Stimulated activated CD8-positive, alpha-beta memory T cell treated with anti-CD3 and anti-CD28 coated beads, Interleukin-4, amount 100 ng/mL, for 1 hour (primary cell): ENCODE measurements at places on chromosomes 7 and 10.

GRCh38 chr10:4835494-4835918 lies 9.5 kb downstream of the AKR1E2 start:
- DNase-seq: no peak

DNA sequence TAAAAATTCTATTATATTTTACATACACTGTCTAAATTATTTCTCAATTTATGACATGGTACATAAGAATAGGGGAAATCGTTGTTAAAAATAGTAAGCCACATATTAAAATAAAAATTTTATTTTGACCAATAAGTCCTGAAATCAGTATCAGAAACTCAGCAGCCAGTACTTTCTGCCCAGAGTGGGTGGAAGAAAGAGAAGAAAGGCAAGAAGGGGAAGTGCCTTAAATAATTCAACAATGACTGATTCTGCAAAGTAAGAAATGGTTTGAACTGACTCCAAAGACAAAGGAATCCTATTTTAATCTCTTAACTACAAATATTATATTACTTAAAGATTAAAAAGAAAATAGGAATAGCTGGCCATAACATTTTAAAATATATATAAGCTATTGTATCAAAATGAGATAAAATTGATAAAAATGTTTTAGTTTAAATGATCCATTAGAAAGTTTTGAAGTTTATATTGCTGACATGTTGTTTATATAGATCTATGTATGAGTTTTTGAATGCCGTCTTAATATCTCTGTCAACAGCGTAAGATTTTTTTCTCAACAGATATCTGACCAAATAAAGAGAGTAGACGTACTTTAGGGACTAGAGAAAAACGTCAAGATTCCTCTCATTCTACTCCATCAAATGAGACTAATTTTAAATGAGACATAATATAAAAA lies 30.2 kb upstream of the NRCAM start:
- DNase-seq: no peak

DNA sequence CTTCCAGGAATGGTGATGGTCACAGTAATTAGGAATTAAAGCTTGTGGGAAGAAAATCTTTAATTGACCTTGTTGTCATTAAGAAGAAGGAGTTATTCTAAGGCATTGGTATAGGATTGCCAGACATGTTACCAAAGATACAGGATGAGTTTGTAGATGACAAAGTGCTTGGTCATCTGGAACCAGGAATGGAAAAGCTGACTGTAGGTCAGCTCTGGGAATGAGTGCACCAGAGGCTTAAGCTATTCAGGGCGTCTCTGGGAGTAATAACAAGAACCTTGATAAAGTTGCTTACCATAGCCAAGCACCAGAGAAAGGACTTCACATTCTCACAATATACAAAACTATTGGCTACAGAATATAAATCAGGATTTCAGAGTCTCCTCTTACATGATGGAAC lies 89.0 kb downstream of the PHTF2 start:
- no peak for DNase-seq

- no peak for DNase-seq
Measured at GRCh38 chr10:69640196-69640980, 10.3 kb downstream of the FAM241B start.

DNA sequence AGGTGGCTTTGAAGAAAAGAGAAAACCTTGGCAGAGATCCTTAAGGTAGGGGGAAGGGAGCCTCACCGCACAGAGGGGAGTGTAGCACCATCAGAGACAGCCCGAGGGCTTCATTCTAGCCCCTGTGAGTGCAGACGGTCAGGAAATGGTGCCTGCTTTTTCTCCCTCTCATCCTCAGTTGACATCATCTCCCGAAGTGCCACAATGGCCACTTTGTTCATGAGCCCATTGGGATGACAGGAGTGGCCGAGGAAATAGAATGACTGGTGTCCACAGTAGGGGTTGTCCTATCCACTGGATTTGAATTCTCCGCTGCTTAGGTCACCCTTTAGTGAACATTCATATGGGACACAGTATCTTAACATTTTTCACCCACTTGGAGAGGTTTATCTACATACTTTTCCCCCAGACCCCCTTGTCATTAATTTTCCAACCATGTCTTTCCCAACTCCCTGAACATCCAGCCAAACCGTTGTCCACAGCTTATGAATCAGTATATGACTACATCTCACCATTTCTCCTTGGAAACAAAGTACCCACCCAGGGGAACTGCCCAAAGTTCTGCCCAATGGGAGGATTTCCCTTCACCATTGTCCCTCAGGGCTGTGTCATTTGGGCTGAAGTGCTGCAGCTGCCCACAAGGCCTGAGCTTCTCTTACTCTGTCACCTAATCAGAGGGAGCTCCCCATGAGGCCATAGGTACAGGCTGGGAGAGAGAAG lies 108.8 kb downstream of the ADCY1 start:
- no peak for DNase-seq

DNA sequence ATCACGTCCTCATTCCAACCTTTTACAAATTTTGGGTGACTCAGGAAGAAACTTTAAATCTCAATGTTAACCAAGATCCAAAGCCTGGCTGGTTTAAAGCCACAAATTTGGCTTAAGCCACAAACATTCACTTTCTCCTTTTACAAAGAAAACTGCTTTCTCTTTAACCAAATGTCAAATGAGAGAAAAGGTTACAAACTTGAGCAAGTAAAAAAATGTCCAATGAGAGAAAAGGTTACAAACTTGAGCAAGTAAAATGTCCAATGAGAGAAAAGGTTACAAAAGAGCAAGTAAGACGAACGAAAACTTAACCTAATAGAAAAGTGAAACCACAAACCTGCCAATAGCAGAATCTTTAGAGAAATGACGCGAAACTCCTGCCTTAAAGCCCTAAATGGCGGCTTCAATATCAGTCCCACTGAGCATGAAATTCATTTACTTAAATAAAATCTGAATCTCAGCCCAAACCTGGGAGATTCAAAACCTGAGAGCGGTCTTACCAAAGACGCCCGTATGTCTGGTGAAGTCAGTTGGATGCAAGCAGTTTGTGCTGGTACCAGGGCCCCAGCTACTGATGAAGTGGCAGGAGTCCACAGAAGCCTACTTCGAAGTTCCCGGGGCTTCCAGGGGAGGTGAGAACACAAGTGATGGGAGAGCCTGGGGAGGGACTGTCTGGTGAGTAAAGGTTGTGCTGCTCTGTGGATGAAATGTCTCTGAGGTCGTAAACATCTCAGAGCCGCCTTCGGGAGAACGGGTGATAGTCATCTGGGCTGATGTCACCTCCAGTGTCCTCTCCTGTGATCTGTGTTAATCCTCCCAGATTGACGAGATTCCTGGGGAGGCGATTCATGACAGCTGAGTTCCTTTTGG lies 74.6 kb downstream of the PAXIP1 start:
- peak; percentile 15 for DNase-seq

DNA sequence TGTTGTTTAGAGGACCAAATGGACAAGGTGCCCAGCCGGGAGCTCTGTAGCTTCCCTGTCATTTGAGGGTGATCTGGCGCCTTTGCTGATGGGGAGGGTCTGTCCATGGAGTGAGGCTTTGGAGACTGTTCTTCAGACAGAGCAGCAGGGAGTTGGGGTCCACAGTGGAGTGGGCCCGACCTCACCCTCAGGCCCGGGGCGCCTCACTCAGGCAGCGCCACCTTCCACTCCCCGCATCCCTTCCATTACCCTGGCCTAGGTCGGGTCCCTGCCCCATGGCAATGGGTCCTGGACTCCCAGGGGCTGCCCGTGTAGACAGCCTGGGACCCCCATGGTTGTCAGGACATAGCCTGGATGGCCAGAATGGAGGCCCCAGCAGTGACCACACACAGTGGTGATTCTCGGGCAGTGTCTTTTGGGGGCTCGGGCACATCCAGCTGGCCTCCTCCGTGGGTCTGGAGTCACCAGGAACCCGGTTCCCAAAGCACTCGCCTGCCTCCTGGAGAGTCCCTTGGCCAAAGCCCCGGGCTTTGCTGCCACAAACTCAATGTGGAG lies 38.5 kb downstream of the TCERG1L start:
- DNase-seq: no peak

GRCh38 chr10:103884681-103885139 lies 29.3 kb upstream of the SH3PXD2A start:
- no peak for DNase-seq

DNA sequence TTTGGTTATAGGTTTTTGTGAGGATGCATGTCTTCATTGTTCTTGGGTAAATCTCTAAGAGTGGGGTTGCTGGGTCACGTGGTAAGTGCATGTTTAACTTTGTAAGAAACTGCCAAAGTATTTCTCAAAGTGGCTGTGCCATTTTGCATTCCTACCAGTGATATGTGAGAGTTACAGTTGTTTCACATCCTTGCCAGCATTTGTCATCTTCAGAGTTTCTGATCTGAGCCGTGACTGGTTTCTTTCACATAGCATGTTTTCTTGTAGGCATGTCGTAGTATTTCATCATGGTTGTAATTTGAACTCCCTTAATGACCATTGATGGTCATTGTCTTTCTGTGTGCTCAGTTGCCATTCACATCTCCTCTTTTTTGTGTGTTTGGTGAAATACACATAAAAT lies 286.0 kb downstream of the RNLS start:
- DNase-seq: no peak

DNA sequence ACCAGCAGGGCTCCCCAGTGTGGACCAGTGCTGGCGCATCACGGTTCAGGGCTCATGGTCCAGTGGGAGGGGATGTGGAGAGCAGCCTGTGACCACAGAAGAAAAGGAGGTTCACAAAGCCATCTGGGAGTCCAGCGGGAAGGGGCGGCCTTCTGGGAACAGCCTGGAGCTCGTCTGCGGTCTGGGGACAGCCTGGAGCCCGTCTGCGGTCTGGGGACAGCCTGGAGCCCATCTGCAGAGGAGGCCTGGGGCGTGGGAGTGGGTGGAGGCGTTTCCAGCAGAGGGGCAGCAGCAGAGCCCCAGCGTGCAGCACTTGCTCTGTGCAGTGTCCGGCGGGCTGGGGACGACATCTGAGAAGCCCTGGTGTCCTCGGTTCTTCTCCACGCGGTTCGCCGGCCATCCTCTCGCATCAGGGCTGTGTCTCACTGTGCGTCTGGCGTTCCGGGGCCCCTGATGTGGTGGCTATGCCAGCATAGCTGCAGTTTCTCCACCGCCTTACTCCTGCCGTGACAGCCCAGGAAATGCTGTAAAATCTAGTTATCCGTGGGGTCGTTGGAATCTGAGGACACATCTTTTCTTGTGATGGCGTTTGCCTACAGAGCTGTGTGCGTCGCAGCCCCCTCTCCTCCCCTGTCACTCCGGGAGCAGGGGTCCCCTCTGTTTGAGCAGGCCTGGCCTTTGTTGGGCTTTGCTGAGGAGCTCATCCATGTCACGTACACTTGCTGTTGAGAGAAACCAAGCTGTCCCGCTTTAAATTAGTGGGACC lies 104.6 kb downstream of the INPP5A start:
- no peak for DNase-seq

- DNase-seq: no peak
Measured at GRCh38 chr7:143882020-143882603, 19.9 kb downstream of the TCAF1 start.

GRCh38 chr10:43407576-43408330 lies 1.2 kb downstream of the HNRNPF start:
- DNase-seq: peak; percentile 62

GRCh38 chr7:17965603-17966002 lies 25.3 kb upstream of the SNX13 start:
- DNase-seq: no peak

DNA sequence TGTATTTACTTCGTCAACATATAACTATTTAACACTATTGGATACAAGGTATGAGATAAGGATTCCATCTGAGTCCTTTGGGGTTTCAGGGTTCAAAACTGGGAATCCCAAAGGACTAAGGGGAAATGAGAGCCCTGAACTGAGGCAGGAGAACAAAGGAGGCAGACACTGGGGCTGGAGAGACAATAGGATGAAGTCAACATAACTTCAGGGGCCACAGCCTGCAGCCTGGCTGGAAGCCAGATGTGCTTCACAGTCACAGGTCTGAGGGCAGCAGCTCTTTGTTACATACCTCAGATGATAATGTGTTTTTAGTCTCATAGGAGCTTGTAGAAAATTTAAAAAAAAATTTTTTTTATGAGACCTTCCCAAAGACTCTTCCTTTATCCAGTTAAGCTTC lies 73.3 kb downstream of the NRF1 start:
- no peak for DNase-seq

- DNase-seq: no peak
Measured at GRCh38 chr10:11447586-11447985, 163.9 kb downstream of the USP6NL start.

DNA sequence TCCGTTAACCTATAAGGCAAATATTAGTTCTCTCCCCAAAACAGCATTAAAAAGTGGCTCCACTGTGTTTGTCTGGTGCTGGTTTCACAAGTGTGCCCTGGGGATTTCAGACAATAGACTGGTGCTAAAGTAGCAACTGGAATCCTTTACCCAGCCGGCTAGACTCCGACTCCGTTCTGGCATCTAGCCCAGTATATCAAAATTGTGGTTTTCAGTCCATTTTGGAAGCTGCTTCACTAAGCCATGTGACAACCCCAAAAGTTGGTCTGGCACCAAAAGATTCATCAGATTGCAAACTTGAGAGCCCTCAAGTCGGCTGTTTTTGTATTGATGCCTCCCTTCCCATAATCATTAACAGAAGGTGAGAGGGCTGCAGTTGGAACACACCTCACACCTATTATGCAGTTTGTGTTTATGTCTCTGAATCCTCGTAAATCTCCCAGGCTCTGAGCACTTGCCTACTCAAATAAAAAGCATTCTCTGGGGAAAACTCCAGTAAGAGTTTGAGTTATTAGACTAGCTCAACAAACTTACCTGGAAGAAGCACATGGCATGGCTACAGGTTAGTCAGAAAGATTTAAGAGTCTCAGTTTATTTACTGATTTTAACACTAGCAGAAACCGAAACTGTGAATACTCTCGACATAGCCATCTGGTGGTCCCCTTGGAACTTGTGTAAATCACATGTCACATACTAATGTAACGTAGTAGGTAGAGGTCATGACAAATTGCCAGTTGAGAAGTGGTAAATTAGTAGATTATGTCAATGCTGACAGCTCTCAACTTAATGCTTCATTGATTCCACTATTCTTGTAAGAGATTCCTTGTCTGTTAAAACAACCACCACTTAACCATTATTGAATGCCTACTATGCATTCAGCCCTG lies 14.8 kb upstream of the WNT16 start:
- no peak for DNase-seq

- no peak for DNase-seq
Measured at GRCh38 chr10:121830101-121830500, 97.7 kb downstream of the ATE1 start.

- DNase-seq: no peak
Measured at GRCh38 chr7:100674411-100675104, 1.0 kb downstream of the GNB2 start.

DNA sequence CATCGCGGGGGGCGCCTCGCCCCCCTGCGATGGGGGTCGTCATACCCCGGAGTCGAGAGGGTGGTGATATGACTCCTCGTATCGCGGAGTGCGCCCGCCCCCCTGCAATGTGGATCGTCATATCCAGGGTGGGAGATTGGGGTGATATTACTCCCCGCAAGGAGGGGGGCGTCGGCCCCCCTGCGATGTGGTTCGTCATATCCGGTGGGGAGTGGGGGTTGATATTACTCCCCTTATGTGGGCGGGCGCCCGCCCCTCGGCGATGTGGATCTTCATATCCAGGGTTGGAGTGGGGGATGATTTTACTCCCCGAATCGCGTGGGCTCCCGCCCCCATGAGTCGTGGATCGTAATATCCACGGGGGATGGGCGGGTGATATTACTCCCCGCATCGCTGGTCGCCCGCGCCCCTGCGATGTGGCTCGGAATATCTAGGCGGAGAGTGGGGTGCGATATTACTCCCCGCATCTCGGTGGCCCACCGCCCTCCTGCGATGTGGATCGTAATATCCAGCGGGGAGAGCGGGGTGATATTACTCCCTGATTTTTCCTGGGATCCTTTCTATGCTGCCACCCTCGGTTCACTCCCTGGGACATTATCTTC lies 36.9 kb downstream of the MEIG1 start:
- no peak for DNase-seq

- no peak for DNase-seq
Measured at GRCh38 chr7:15801041-15801440, 114.6 kb upstream of the MEOX2 start.
